ENCODE measurements at places on chromosomes 11 and 22. TPM values are rescaled to one million over a fixed set of nuclear protein-coding genes. Genes with fewer than 3 reads are reported as not detected.

The ACCS gene
- 5.8 TPM for total RNA-seq

DNA sequence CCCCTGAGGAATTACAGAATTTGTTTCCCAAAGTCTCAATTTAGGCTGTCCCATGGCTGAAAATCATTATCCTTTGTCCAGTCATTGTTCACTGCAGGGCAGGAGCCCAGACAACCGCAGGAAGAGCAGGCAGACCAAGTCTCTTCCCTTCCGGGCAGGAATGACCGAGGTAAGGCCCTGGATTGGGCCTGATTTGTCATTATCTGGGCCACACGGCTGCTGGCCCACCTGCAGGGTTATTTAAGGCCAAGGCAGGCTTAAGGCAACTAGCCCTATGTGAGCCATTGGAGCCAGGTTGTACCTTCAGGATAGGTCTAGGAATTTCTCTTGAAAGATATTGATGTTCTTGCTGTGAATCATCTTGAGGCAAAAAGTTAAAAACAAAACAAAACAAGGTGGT lies 9.7 kb upstream of the IL10RA start:
- DNase-seq: no peak
- no peaks in the 10 kb centered on the region for H3K36me3 ChIP-seq
- H3K4me1 ChIP-seq: peaks cover 9% of the 10 kb centered on the region
- no peak overlapping the region for H3K4me3 ChIP-seq

DNA sequence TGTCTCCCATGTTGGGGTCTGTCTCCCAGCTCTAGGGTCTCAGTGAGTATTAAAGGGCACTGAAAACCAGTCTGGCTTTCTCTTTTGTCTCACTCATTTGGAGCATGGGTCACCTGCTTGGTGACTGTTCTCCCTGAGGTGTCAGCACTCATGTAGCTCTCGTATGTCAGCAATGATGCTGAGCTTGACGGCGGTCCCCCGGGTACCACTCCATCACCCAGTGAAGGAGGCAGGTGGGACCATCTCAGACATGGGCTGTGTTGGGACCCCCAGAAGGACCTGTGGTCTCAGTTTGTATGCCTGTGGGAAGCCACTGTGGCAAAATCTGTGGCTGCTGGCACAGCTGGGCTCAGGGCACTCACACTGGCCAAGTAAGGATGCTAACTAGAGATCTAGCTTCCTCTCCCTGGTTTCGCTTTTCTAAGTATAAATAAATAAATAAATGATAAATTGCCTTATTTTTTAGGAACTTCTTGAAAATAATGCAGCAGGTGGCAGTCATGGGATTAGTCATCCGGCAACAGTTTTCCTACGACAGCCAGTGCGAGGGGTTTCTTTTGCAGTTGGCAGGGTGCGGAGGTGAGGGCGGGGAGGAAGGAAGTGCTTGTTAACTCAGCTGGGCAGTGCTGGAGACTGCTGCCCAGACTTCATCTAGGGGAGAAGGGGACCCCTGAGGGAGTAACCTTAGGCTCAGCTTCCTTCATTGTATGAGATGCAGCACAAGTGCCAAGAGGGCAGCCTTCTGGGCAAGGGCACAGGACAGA lies 48.8 kb downstream of the OSBP2 start:
- no peaks in the 10 kb centered on the region for H3K27me3 ChIP-seq
- no peaks in the 10 kb centered on the region for H3K36me3 ChIP-seq
- H3K4me3 ChIP-seq: no peak overlapping the region
- H3K27ac ChIP-seq: no peak overlapping the region
- no peak for DNase-seq

- no peak for DNase-seq
- no peak overlapping the region for H3K4me3 ChIP-seq
- no peak overlapping the region for H3K27ac ChIP-seq
- H3K27me3 ChIP-seq: no peaks in the 10 kb centered on the region
Measured at GRCh38 chr22:48698618-48699017, 1129.1 kb downstream of the BRD1 start.

DNA sequence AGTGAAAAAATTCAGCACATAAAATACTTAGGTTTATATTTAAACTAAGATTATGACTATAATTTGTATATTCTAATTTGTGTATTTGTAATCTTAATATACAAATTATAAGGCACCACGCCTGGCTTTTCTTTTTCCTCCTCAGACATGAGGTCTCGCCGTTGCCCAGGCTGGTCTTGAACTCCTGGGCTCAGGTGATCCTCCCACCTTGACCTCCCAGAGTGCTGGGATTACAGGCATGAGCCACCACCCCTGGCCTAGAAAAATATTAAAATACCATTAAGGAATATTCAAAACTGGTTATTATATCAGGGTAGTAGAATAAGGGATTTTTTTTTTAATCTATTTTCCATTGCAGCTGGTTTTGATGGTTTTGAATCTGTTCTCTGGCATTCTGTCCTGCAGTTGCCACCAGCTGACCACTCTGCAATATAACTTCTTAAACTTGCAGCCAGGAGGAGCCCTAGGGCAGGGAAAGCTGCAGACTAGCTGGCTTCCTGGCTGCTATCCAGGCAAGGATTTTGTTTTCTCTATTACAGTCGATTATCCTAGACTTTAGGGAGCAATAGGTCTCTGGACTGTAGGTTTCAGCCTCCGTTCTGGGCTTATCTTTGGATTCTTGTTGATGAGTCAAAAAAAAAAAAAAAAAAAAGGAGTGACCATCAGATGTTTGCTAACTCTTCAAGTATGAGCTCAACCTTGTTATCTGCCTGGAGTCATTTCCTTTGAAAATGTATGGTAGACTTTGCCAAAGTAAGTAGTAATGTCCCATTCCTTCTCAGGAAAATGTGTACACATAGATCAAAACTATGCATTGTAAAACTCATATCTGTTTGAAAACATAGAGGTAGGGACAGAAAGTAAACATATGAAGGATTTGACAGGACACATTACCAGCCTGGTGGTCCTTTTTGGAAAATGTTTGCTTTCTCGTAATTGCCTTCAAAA lies 13.2 kb downstream of the POLA2 start:
- no peaks in the 10 kb centered on the region for H3K27me3 ChIP-seq
- peaks cover 46% of the 10 kb centered on the region for H3K4me1 ChIP-seq
- DNase-seq: no peak

All from chondrocyte (in vitro differentiated cells).